ENCODE measurements at places on chromosomes 2 and 18.
A peak's percentile ranks its signal among the peaks of the same experiment; 100 is the strongest.

DNA sequence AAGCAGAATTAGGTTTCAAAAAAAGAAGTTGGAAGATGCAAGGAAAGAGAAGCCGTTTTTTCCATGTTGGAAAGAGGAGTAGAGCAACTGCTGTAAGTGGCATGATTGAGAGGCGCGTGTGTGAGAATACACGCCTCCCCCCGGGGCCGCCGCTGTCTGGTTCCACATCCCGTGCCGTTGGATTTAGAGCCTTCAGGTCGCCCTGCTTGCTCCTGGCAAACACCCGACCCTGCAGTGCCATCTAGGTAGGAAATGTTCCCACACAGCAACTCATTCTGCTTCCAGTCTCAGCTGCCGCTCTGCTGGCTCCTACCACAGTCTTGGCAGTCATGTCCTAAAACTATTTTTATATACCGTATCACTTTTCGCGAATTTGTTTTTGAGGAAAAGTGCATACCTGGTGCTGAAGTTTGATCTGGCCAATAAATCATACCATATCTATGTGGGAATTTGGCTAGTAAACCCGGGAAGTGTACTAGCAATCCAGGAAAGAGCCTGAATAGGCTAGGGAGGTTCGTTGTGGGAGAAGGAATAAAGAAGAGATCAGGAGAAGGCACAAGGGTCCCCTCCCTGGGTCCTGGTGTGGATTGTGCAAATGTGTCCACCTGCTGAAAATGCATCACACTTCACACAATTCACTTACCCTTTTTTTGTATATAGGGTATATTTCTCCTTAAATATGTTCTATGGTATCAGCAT lies 372.7 kb downstream of the FBXO15 start:
- no peak for DNase-seq

GRCh38 chr2:151562398-151562797 lies 152.7 kb downstream of the RIF1 start:
- DNase-seq = no peak

- no peak for DNase-seq
Observed at GRCh38 chr2:68237404-68237803, 14.9 kb downstream of the PPP3R1 start.

GRCh38 chr18:9739516-9739915 lies 31.4 kb downstream of the RAB31 start:
- no peak for DNase-seq

DNA sequence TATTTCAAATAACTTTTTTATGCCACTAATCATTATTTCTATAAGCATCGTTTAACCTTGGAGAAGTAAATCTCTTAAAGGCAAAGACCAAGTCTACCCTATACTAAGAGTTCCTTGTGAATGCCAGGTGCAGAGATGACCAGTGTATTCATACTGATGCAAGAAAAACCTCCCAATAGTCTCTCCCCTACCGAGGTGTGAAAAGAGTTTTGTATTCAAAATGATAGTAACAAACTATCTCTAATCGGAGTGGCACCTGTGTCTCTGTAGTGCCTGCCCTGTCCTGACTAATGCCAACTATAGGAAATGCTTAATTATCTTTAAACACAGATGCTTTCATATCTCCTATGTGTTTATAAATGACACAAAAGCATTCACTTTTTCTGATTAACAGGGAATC lies 798.5 kb downstream of the TRIB2 start:
- no peak for DNase-seq

- no peak for DNase-seq
Observed at GRCh38 chr2:118493213-118493612, 354.2 kb downstream of the EN1 start.

DNA sequence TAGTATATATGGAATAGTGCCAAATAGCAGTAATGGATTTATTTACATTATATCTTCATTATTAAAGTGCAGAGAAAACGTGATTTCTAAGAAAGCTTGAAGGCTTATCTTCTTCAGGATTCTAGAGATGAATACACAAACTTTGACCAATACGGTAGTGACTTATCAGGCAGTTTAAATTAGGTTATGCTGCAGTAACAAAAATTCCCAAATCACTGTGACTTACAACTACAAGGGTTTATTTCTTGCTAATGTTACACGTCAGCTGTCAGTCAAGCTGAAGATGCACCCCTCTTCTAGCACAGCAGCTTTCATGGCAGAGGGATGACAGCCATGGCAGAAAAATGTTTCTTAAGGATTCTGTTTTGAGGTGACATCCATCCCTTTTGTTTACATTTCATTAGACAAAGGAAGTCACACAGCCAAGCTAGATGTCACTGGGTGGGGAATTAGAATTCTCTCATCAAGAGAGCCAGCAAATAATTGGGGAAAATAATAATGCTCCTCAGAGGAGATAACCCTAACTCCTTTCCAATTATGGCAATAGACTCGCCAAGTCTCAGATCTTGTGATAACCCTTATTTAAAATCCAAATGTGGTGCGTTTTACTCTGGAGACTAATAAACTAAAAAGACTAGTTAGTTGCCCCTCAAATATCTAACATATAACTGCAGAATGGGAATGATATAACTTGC lies 268.3 kb upstream of the CYP26B1 start:
- DNase-seq = no peak

- no peak for DNase-seq
Observed at GRCh38 chr2:191835539-191836350, 11.1 kb downstream of the CAVIN2 start.

- no peak for DNase-seq
Observed at GRCh38 chr18:27414682-27415081, 229.6 kb upstream of the CHST9 start.

- DNase-seq = no peak
Observed at GRCh38 chr18:55387139-55387984, 200.6 kb downstream of the TCF4 start.

DNA sequence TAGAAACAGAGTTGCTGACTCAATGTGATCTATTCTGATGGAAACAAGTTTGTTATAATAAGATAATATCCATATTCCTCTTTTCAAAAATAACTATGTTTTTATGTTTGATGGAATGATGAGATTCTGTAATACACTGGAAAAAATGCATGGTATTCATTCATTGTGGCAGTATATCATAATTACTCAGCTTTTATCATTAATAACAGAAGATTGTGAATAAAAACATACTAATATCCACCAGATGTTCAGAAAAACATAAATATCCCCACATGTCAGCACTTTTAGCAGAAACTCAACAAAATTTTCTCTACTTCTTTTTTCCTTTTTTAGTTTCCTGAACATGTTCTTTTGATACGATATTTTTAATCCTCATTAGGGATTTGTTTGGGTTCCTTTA lies 130.9 kb upstream of the CAVIN2 start:
- no peak for DNase-seq

GRCh38 chr2:232773815-232774214 lies 2.5 kb downstream of the KCNJ13 start:
- DNase-seq = no peak

GRCh38 chr2:165008730-165009315 lies 53.5 kb upstream of the SLC38A11 start:
- DNase-seq = no peak

GRCh38 chr2:127546797-127547196 lies 11.3 kb downstream of the MYO7B start:
- DNase-seq = no peak

GRCh38 chr2:7102826-7103225 lies 185.6 kb downstream of the RNF144A start:
- no peak for DNase-seq

DNA sequence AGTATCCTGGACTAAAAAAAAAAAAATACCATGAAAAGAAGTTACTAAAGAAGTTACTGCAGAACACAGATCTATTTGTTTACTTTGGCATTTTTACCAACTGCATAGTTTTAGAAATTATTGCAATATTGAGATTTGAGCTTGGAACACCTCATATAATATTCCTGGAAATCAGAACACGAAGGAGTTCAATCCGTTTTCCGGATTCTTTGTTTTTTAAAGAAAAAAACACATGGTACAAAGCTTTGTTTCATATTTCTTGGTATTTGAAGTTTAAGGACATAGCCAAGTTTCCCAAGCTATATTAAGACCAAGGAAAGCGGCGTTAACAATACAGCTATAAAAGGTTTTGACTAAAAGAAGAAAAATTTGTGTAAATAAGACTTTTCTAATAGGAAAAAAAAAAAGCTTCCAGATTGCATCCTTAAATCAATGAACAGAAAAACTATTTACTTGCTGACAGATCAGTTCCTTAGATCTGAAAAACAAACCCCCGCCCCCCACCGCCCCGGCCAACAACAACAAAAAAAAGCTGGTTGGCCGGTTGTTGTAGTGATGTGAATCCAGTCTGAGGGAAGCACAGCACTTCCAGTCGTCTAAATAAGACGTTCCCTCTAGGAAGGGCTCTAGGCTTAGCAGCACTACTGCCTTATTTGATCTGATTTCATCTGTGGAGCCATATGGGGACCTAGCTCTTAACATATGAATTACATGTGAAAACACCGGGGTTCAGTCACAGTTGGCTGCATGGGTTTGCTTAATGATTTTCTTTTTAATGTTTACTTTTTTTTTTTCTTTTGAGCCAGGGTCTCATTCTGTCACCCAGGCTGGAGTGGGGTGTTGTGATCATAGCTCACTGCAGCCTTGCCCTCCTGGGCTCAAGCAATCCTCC lies 2.5 kb upstream of the RHOB start:
- DNase-seq = peak; percentile 15

- DNase-seq = no peak
Observed at GRCh38 chr2:10341193-10341592, 38.5 kb downstream of the HPCAL1 start.

DNA sequence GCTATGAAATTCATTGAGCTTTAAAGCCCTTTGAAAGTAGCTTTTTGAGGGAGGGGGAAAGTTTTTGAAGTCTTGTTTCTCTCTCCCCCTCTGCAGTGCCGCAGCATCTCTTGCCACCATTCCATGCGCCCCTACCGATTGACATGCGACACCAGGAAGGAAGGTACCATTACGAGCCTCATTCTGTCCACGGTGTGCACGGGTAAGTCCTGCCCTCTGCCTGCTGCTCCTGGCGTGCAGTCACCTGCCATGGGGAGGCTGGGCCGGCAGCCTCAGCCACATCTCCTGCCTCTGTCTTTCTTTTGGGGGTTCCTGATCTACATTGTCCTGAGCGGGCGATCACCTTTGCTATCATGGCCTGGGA lies 191.6 kb downstream of the GLI2 start:
- DNase-seq = no peak

DNA sequence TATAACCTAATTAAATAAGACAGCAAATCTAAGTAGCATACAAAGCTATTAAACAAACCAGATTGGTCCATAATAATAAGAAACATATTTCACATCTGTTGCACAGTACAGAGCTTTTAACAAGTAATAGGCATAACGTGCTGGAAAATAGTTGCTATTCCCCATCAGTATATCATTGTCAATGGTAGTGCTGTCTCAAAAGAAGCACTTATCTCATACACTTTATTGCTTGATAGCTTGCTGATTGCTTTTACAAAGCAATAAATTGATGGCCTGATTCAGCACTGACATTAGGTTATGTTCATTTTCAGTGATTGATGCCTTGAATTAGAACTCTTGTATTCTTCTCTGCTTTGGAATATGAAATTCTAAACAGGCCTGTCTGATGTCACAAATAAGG lies 641.7 kb downstream of the CBLN2 start:
- no peak for DNase-seq

GRCh38 chr2:170255971-170256370 lies 78.0 kb downstream of the MYO3B start:
- DNase-seq = no peak

GRCh38 chr2:26017464-26018183 lies 16.3 kb upstream of the RAB10 start:
- no peak for DNase-seq

Data from NCI-H446 (cell line).